C1 segment of cervical spinal cord (tissue), 14 donors: ENCODE measurements at places on chromosomes 3 and 15.

DNA sequence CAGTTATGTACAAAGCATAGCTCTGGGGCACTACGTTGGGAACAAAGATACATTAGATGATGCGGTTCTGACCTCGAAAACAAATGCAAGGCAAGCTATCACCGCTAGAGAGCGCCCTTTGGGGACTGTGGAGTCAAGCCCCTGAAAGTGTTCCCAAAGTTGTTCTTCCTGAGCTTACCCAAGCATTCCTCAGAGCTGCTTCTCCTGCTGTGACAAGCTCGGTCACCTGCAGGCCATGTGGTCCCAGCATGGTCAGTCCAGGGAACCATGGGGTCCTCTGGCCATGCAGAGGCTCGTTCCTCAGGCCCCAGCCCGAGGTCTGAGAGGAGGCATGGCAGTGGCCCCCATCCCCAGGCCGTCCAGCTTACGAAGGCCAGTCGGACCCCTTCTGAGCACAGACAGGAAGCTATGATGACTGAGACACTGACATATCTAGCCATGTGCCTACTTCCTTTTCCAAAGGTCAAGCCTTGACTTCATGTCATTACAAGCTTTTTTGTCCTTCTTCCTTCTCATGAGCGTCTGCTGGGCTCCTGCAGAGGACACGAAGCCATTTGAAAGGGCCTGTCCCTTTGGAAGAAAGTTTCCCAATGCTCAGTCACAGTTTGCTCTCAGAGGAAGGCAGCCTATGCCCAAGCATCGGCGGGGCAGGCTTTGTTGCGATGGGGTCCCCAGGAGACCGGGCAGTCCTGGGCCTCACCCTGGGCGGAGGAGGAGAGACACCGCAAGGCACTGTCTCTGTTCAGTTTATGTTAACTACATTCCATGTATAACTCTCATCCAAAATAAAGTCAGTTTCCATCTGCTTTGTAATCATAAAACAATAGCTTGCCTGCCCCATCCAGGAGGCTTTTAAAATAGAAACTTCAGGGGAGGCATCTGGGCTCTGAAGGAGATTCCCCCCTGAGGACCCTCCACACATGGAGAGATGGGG is 79.3 kb downstream of the ATP10A start:
- DNase-seq: no peak

- DNase-seq: no peak
These were observed 72.0 kb downstream of the FAM43A start for GRCh38 chr3:194757647-194758061.

GRCh38 chr15:51359981-51360380 is 18.5 kb downstream of the GLDN start:
- DNase-seq: no peak

DNA sequence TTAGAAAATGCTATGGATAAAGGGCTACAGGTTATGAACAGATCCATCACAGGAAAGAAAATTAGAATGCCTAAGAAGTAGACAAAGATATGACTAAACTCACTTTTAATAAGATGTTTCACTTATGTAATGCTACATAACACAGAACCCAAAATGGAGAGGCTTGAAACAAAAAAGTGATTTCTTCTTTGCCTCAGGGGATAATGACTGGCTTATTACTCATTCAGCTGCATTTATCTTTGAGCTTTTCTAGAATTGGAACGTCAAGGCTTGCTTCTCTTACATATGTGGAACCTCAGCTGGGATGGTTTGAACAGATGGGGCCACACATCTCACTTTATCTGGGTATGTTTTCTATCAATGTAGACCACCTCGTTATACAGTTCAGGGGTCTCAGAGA is 120.6 kb upstream of the EPHA3 start:
- no peak for DNase-seq

DNA sequence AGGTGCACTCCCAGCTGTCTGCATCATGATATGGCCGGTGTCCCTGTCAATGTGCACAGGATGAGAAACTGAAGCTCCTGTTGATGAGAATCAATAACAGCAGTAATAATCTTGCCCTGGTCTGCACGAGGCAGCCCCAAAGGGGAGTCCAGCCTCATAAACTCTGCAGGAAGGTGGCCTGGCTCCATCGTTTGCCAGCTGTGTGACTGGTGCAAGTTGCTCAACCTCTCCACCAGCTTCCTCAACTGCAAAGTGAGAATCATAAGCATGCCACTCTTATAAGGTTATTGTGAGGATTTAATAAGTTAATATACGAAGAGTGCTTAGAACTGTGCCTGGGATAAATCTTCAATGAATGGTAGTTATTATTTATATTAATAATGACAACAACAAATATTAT is 203.4 kb upstream of the HES1 start:
- DNase-seq: no peak

DNA sequence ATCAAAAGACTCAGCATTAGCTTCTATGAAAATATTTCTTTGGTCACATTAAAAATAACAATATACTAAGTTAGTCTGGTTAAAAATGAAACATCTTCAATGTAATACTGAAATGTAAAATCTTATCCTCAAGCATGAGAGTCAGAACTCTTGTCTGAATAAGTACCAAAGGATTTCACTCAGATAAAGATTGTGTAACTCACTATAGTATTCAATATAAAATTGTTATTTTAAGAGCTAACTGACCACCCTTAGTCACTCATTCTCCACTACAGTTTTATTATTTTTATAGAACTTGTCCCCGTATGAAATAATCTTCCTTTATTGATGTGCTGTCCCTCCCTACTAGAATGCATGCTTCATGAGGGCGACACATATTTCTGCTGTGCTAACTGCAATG is 426.3 kb downstream of the MECOM start:
- no peak for DNase-seq

GRCh38 chr3:156626104-156626503 is 48.3 kb upstream of the TIPARP start:
- no peak for DNase-seq

GRCh38 chr3:152056481-152056880 is 183.0 kb downstream of the SUCNR1 start:
- no peak for DNase-seq

DNA sequence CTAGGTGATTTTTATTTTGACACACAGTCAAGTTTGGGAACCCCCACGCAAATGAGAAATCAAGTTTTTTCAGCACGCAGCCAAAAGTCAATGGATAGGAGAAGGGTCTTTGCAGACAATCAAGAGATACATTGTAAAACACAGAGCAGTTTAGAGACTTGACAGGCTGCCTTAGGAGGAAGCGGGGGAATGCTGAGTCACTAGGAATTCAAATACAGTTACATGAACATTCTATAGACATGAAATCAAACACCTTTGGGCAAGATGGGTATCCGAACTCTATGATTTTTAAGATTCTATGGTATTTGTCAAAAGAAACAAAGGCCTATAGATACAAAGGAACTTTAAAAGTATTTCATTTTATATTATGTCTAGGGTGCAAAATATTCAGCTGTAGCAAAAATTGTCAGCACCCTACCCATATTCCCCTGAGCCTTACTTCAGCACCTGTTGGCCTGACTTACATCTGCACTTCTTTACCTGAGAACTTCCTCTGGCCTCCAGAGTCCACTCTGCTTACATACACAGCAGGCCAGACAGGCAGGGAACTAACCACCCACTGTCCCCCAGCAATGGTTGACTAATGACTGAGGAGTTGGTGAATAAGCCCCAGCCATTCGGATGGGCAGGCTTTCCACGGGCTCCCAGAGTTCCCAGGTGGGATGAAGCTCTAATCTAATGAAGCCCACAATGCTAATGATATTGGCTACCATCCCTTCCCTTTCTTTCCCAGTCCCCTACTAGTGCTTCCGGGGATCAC is 289.3 kb upstream of the RORA start:
- no peak for DNase-seq

GRCh38 chr15:60961541-60962485 is 267.3 kb downstream of the RORA start:
- no peak for DNase-seq

GRCh38 chr3:59240666-59241255 is 190.9 kb upstream of the CFAP20DC start:
- DNase-seq: no peak

GRCh38 chr3:141294848-141295247 is 63.2 kb downstream of the PXYLP1 start:
- DNase-seq: no peak

DNA sequence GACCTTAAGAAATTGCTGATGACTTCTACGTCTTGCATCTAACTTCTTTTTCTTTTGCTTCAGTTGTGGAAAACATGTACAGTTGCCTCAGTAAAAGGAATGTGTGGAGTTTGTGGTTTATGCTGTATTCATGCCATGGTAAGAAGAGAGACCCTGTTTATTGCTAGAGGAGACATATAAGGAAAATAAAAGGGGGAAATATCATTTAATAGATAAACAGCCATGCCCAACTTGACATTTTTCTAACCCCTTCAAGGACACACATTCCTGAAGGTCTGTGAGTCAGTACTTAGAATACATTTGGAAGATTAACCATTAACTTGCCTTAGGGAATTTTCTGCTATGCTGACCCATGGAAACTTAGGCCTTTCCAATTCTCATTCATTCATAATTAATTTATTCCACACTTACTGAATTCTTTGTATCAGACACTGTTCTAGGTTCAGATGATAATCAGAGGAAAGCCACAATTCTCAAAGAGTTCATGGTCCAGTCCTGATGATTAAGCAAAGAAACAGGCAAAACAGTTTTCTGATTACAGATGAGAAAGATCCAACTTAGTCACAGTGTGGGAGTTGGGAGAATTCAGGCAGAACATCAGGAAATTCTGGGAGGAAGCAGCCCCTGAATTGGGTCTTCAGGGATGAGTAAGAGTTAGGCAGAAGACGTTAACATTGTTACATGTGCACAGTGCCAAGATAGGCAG is 329.8 kb upstream of the RASGRP1 start:
- no peak for DNase-seq

DNA sequence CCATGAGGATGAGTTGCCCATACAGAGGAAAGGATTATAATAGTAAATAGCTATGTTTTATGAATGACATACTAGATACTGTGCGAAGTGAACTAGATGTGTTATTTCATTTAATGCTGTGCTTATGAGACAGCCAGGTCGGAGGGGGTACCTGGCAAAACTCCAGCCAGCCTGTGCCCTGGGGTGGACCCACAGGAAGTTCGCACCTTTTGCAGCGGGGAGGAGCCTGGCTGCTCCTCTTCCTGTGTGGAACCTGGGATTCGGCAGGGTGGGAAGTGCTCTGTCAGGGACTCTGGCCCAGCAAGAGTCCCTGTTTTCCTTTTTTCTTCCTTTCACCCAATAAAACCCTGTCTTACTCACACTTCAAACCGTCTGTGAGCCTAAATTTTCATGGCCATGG is 452.2 kb downstream of the IL5RA start:
- no peak for DNase-seq

GRCh38 chr3:71902258-71903111 is 117.5 kb upstream of the PROK2 start:
- DNase-seq: no peak

GRCh38 chr3:21417991-21418390 is 333.0 kb downstream of the ZNF385D start:
- DNase-seq: no peak

- DNase-seq: no peak
These were observed 6.8 kb upstream of the TRIM69 start for GRCh38 chr15:44729408-44730127.

- no peak for DNase-seq
These were observed 134.4 kb upstream of the DAZL start for GRCh38 chr3:16739541-16740105.
